CD4-positive, alpha-beta memory T cell (primary cell): ENCODE measurements at places on chromosomes 4 and X. TPM values are rescaled to one million over a fixed set of nuclear protein-coding genes. Genes with fewer than 3 reads are reported as not detected.

NDNF gene
- not detected for total RNA-seq

IL1RAPL1 gene
- not detected for total RNA-seq

GRCh38 chr4:113293674-113294073, 244.2 kb downstream of the ANK2 start:
- no peaks in the 10 kb centered on the region for H3K27me3 ChIP-seq
- no peak overlapping the region for H3K27ac ChIP-seq
- H3K4me1 ChIP-seq, result no peaks in the 10 kb centered on the region
- no peak overlapping the region for H3K4me3 ChIP-seq
- DNase-seq, result no peak
- H3K36me3 ChIP-seq, result no peaks in the 10 kb centered on the region

- H3K27ac ChIP-seq, result no peak overlapping the region
- no peaks in the 10 kb centered on the region for H3K4me1 ChIP-seq
- no peaks in the 10 kb centered on the region for H3K36me3 ChIP-seq
- H3K4me3 ChIP-seq, result no peak overlapping the region
These were observed 5.2 kb downstream of the CXCL1 start for GRCh38 chr4:73874386-73874785.

- no peaks in the 10 kb centered on the region for H3K27me3 ChIP-seq
- no peaks in the 10 kb centered on the region for H3K4me1 ChIP-seq
- DNase-seq, result no peak
- H3K4me3 ChIP-seq, result no peak overlapping the region
- no peaks in the 10 kb centered on the region for H3K36me3 ChIP-seq
These were observed 822.1 kb upstream of the GALNTL6 start for GRCh38 chr4:170990989-170991589.

DNA sequence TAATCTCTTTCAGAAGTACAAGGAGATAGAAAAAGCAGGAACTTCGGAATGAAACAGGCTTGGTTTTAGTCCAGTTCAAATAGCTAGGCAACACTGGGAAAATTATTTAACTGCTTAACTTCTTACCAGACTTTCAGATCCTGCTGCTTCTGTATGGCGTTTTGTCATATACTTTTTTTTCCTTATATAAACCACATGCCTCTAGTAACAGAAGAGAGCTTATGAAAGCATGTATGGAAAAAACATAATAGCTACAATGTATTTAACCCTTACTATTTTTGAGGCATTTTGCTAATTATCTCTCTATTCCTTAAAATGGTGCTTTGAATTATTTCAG, 439.6 kb downstream of the INPP4B start:
- H3K27ac ChIP-seq, result peak overlapping the region; percentile 72
- H3K27me3 ChIP-seq, result no peaks in the 10 kb centered on the region
- no peaks in the 10 kb centered on the region for H3K36me3 ChIP-seq
- H3K4me1 ChIP-seq, result peaks cover 43% of the 10 kb centered on the region
- no peak for DNase-seq
- peak overlapping the region; percentile 69 for H3K4me3 ChIP-seq

DNA sequence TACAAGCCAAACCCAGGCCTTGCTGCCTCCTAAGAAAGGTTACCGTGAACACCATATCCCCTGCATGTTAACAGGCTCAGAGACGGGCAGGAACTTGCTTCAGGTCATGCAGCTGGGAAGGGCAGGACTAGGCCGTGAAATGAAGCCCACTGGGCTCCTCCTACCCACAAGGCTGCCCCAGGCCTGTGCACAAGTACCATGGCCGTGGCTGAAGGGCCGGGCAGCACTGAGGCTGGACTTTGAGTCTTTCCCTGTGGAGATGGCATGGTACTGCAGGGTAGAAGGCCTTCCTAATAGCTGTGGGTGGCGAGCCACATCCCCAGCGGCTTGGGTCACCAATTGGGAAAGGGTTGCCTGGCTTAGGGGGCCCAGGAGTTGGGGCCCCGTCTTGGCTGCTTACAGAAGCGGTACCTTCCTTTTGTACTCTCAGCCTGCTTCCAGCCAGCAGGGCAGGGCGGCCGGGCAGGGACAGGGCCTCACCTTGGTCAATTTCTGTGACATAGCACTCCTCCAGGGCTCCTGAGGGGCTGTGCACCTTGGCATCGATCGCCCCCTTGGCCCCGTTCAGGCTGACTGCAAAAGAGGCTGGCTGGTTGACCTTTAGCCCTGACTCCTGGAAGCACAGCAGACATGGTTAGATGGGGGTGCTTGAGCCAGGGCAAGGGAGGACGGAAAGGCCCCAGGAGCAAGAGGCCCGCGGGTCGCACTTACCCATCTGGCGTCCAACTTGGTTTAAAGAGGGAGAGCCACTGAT, 23.8 kb downstream of the FLNA start:
- H3K4me3 ChIP-seq, result no peak overlapping the region
- peak overlapping the region; percentile 47 for H3K27ac ChIP-seq
- no peaks in the 10 kb centered on the region for H3K27me3 ChIP-seq
- peaks cover 56% of the 10 kb centered on the region for H3K36me3 ChIP-seq

- H3K27ac ChIP-seq, result no peak overlapping the region
- no peaks in the 10 kb centered on the region for H3K27me3 ChIP-seq
- H3K4me3 ChIP-seq, result no peak overlapping the region
- no peak for DNase-seq
- H3K36me3 ChIP-seq, result peaks cover 10% of the 10 kb centered on the region
These were observed 2.4 kb upstream of the FAM53A start for GRCh38 chr4:1686440-1687036.
